ENCODE measurements at places on chromosomes 4 and X. TPM values are rescaled to one million over a fixed set of nuclear protein-coding genes. Genes with fewer than 3 reads are reported as not detected.

DNA sequence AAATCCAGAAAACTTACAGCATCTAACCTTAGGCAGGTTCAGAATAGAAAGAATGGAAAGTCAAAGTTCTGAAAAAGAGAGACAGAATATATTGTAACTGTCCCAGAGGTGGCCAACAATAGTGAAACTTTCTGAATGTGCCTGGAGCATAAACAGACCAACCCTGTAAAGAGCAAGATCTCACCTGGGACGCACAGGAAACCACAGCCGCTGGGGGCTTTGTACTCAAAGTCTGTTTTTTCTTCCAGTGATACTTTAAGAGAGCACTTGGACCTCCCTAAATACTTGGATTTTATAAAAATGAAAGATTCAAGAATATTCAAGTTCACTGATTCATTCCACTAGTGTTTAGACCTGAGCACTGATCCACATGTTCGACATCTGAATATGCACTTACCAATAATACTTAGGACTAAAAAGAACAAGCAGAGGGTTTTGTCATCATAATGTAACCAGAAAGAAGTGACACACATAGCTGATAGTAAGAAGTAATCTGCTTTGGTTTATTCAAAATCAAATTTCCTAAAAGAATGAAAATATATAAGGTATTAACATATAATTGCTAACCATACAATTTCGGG, 35.3 kb downstream of the ARAP2 start:
- H3K36me3 ChIP-seq = no peaks in the 10 kb centered on the region
- no peak overlapping the region for H3K27ac ChIP-seq
- H3K4me1 ChIP-seq = peaks cover 14% of the 10 kb centered on the region

DNA sequence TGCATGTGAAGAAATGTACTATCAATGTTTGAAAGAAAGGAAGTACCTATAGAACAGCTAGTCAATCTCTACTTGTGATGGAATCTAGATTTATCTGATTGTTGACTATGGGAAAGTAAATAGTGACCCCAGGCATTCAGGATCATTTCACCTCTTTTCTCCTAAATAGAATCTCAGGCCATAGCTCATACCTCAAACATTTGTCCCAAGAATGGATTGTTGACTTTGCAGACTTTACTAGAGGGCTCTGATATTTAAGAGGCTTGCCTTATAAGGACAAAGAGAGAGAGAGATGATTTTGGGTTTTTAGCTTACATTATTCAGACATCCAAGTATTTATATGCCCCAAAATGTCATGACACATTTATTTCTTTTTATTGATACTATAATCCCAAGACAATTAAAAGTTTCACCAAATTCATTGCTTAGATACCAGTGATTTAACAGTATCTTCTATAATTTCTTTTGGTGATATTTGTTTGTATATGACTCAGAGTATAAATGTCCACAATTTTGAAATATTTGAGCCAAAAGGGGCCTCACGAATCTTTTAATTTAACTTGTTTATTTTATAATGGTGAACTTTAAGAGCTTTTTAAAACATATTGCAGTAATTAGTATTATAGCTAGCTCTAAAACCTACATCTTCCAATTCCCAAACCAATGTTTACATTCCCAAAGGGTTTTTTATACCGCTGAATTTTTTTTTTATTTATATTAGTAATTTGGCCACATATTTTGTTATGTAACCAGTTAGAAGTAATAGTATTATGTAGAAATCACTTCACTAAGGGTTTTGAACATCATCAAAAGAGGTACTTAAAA, 614.1 kb downstream of the PCDH7 start:
- H3K4me3 ChIP-seq = no peak overlapping the region
- H3K27me3 ChIP-seq = no peaks in the 10 kb centered on the region
- 0 out of 2 replicates have a peak, but pooled peaks cover 14% of the 10 kb centered on the region for H3K4me1 ChIP-seq
- DNase-seq = no peak
- H3K27ac ChIP-seq = no peak overlapping the region

DNA sequence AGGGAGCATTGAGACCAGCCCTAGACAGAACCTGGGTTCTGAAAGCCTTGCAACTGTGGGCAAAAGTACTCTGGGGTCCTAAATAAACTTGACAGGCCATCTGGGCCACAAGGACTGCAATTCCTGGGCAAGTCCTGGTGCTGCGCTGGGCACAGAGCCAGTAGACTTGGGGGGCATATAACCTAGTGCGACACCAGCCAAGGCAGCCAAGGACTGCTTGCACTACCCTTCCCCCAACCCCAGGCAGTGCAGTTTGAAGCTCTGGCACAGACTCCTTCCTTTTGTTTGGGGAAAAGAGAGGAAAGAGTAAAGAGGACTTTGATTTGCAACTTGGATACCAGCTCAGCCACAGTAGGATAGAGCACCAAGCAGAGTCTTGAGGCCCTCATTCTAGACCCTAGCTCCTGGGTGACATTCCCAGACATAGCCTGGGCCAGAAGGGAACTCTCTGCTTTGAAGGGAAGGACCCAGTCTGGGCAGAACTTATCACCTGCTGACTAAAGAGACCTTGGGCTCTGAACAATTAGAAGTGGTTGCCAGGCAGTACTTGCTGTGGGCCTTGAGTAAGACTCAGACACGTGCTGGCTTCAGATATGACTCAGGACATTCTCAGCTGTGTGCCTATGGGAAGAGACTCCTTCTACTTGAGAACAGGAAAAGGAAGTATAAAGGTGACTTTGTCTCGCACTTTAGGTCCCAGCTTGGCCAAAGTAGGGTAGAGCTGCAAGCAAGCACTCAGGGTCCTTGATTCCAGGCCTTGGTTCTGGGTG, 522.8 kb downstream of the GLUD2 start:
- H3K27me3 ChIP-seq = no peaks in the 10 kb centered on the region
- no peak overlapping the region for H3K27ac ChIP-seq
- no peaks in the 10 kb centered on the region for H3K36me3 ChIP-seq

GRCh38 chr4:86788826-86789225, 60.4 kb downstream of the SLC10A6 start:
- peaks cover 16% of the 10 kb centered on the region for H3K36me3 ChIP-seq
- no peaks in the 10 kb centered on the region for H3K27me3 ChIP-seq
- peak; percentile 74 for DNase-seq

DNA sequence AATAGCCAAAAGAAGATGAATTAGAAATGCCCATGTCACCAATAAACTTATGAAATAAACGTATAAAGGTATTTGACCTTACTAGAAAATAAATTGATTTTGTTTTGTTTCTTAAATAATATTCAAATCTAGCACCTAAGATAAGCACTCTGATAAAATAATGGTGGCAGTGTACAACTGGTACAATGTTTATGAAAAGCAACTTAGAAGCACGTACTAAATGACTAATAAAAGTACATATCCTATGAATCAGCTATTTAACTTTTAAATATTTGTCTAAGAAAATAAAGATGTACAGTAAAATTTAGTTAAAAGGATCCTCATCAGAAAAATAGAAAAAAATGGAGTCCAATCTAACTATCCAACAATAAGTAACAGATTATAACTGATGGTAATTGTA, 6.7 kb downstream of the MANBA start:
- peaks cover 5% of the 10 kb centered on the region for H3K36me3 ChIP-seq
- no peak overlapping the region for H3K4me3 ChIP-seq
- no peaks in the 10 kb centered on the region for H3K27me3 ChIP-seq
- H3K4me1 ChIP-seq = peaks cover under 1% of the 10 kb centered on the region
- no peak overlapping the region for H3K27ac ChIP-seq

GRCh38 chr4:48538358-48538757, 48.3 kb downstream of the ZAR1 start:
- peaks cover 7% of the 10 kb centered on the region for H3K36me3 ChIP-seq
- peak overlapping the region; percentile 21 for H3K27ac ChIP-seq
- no peak overlapping the region for H3K4me3 ChIP-seq
- peaks cover 33% of the 10 kb centered on the region for H3K4me1 ChIP-seq
- H3K27me3 ChIP-seq = no peaks in the 10 kb centered on the region

- peaks cover 85% of the 10 kb centered on the region for H3K4me1 ChIP-seq
- peak; percentile 67 for DNase-seq
- H3K27me3 ChIP-seq = peaks cover 100% of the 10 kb centered on the region
- H3K36me3 ChIP-seq = no peaks in the 10 kb centered on the region
Observed at GRCh38 chr4:54099287-54099747, 646 bp upstream of the GSX2 start.

DNA sequence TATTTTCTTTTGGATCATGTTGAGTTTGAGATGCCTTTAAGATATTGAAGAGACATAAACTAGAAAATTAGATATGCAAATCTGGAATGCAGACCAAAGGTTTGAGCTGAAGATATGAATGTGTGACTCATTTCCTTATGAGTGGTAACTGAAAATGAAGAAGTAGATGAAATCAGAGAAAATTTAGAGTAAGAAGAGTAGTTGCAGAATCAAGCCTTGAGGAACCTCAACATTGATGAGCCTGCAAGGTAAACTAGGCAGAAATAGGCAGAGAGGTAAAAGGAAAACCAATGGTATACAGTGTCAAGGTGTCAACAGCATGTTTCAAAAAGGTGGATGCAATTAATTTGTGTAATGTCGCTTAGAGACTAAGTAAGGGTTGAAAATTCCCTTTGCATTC, 142.8 kb downstream of the MOSPD2 start:
- H3K27me3 ChIP-seq = no peaks in the 10 kb centered on the region
- no peaks in the 10 kb centered on the region for H3K4me1 ChIP-seq
- no peak overlapping the region for H3K4me3 ChIP-seq
- H3K36me3 ChIP-seq = no peaks in the 10 kb centered on the region
- no peak for DNase-seq
- H3K27ac ChIP-seq = no peak overlapping the region

DNA sequence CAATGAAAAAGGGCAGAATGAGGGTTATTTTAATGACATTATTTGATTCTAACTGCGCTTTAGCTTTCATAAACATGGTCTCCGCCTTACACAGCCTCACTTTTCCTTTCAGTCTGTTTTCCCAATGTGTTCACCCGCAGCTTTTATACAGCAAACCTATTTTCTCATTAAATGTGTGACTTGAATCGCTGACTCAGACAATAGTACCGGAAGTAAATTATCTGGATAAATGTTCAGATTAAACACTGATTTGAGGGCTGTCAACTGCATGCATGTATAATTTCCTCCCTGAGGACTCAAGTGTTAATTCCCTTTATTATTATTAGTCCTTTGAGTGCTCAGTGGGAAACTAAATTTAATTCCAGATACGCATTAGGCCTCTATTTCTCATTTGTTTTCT, 117.3 kb downstream of the FAM133A start:
- no peak overlapping the region for H3K27ac ChIP-seq
- H3K36me3 ChIP-seq = no peaks in the 10 kb centered on the region
- H3K4me1 ChIP-seq = no peaks in the 10 kb centered on the region
- no peaks in the 10 kb centered on the region for H3K27me3 ChIP-seq
- H3K4me3 ChIP-seq = no peak overlapping the region
- no peak for DNase-seq

DNA sequence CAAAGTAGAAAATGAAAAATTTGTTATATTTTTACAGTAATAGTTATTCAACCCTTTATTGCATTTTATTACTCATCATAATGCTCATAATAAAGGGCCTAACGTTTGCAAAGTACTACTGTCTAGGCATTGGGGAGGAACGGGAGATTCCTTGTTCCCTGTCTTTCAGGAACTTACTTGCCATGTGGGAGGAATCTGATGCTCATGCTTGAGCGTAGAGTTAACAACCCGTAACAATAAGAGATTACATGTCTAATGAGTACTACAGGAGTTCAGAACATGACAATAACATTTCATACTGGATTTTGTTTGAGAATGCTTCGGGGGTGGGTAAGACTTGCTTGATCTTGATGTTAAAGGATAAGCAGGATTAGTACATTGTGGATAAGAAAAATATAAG, 2.9 kb downstream of the CCSER1 start:
- H3K27ac ChIP-seq = no peak overlapping the region
- H3K27me3 ChIP-seq = peaks cover 48% of the 10 kb centered on the region
- H3K36me3 ChIP-seq = no peaks in the 10 kb centered on the region
- no peak overlapping the region for H3K4me3 ChIP-seq
- H3K4me1 ChIP-seq = peaks cover 12% of the 10 kb centered on the region

DNA sequence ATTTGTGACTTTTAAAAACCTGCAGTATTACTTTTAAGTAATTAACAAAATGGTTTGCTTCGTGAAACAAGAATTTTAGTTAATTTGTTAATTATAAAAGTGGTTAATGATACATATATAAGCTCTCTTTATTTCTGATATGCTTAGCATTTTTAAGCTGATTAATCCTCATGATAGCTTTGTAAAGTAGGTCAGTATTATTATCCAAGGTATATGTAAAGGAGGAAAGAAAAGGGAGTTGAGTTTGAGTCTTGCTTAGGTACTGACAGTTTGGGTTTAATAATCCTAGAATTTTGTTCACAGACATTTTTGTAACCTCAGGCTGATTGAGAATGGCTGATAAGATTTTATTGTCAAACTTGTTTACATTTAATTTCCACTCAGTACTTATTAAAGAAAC, 21.8 kb downstream of the HERC3 start:
- H3K27me3 ChIP-seq = no peaks in the 10 kb centered on the region
- no peak overlapping the region for H3K4me3 ChIP-seq
- no peak for DNase-seq
- H3K4me1 ChIP-seq = peaks cover 13% of the 10 kb centered on the region
- H3K27ac ChIP-seq = no peak overlapping the region

GRCh38 chr4:92381616-92382015, 77.8 kb downstream of the GRID2 start:
- no peak overlapping the region for H3K27ac ChIP-seq
- H3K36me3 ChIP-seq = no peaks in the 10 kb centered on the region
- no peak overlapping the region for H3K4me3 ChIP-seq
- peaks cover 8% of the 10 kb centered on the region for H3K4me1 ChIP-seq
- no peak for DNase-seq

DNA sequence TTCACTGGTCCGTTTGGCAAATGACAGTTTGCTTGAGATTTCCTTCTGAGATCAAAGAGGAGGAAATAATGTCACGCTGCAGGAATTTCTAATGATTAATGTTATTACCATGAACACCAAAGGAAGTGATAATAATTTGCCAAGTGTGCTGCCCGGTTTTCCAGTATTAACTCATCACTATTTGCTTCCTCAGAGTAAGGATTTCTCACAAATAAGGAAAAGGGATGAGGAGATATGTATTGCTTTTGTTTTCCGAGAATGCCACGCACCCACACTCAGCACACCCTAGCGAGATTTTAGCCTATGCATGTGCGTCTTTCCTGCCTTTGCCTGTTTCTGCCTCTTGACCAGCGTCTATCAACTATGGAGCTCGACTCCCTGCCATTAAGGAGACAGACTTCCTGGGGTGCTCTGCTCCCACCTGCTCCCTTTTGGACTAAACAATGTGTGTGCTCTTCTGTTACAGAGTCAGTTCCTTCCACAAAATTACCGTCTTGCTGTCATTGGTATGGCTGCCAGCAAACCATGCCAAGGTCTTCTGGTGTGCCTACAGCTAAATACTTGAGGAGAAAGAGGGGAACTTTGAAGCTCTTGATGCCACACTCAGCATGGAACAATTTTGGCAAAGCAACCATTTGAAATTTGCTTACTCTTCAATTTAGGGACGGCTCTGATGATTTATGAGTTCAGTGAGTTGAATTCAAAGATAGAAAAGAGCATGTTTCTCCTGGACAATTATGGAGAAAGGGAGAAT, 393.1 kb upstream of the ZFP42 start:
- no peak overlapping the region for H3K4me3 ChIP-seq
- H3K27ac ChIP-seq = no peak overlapping the region
- H3K27me3 ChIP-seq = no peaks in the 10 kb centered on the region
- H3K4me1 ChIP-seq = peaks cover 8% of the 10 kb centered on the region
- DNase-seq = no peak

- H3K36me3 ChIP-seq = no peaks in the 10 kb centered on the region
- no peak overlapping the region for H3K4me3 ChIP-seq
- H3K27ac ChIP-seq = no peak overlapping the region
- no peaks in the 10 kb centered on the region for H3K4me1 ChIP-seq
- DNase-seq = peak; percentile 73
Observed at GRCh38 chr4:14196131-14196530, 568.6 kb upstream of the BOD1L1 start.

The DNASE1L1 gene
- total RNA-seq = 16.1 TPM

The ATP6AP2 gene
- total RNA-seq = 77.1 TPM

The SPANXN4 gene
- not detected for total RNA-seq

The ZCCHC18 gene
- 4.4 TPM for total RNA-seq

The SRP72 gene
- 84.6 TPM for total RNA-seq

The ASMT gene
- total RNA-seq = 2.4 TPM
